ENCODE measurements at places on chromosomes 1 and 21. TPM values are rescaled to one million over a fixed set of nuclear protein-coding genes. Genes with fewer than 3 reads are reported as not detected.

DNALI1 gene
- 7.9 TPM for total RNA-seq

RGS8 gene
- not detected for total RNA-seq

SMCP gene
- not detected for total RNA-seq

CZIB gene
- total RNA-seq = 79.4 TPM

PCSK9 gene
- 37.8 TPM for total RNA-seq

KRTAP23-1 gene
- not detected for total RNA-seq

FAM72C gene
- 3.4 TPM for total RNA-seq

KRTAP10-3 gene
- not detected for total RNA-seq

DDAH1 gene
- 35.1 TPM for total RNA-seq

KMO gene
- total RNA-seq = not detected

SPATA46 gene
- not detected for total RNA-seq

CHTOP gene
- 43.7 TPM for total RNA-seq

LYPD8 gene
- not detected for total RNA-seq

LRRC39 gene
- total RNA-seq = 0.15 TPM

EDN2 gene
- total RNA-seq = not detected

CD1B gene
- total RNA-seq = not detected

HCN3 gene
- 0.67 TPM for total RNA-seq

COL6A1 gene
- 792 TPM for total RNA-seq

TSTD1 gene
- total RNA-seq = 4.6 TPM

LCE2A gene
- not detected for total RNA-seq
